ENCODE measurements at places on chromosomes 4 and X. TPM values are rescaled to one million over a fixed set of nuclear protein-coding genes. Genes with fewer than 3 reads are reported as not detected.

The PABPC5 gene
- 2.0 TPM for total RNA-seq

The EGFL6 gene
- total RNA-seq: not detected

The ITM2A gene
- total RNA-seq: 39.5 TPM

The SLC9B1 gene
- total RNA-seq: not detected

The PLAC1 gene
- not detected for total RNA-seq

The SMIM43 gene
- 0.85 TPM for total RNA-seq

The XKRX gene
- 0.05 TPM for total RNA-seq

The TKTL2 gene
- total RNA-seq: not detected

The FMR1 gene
- total RNA-seq: 33.5 TPM

The UCP1 gene
- total RNA-seq: not detected

The SSX2 gene
- not detected for total RNA-seq

The FGF2 gene
- 41.6 TPM for total RNA-seq

The HTN1 gene
- not detected for total RNA-seq

The ITIH6 gene
- total RNA-seq: not detected

The RPL9 gene
- 906 TPM for total RNA-seq

The HSFX2 gene
- 0.37 TPM for total RNA-seq

The CYLC1 gene
- not detected for total RNA-seq

The DHRSX gene
- 24.6 TPM for total RNA-seq

The SNCA gene
- total RNA-seq: 140 TPM

The ASB5 gene
- total RNA-seq: not detected

The PF4V1 gene
- total RNA-seq: 0.34 TPM

The TKTL1 gene
- not detected for total RNA-seq

The GATA1 gene
- total RNA-seq: not detected

The DOK7 gene
- 0.17 TPM for total RNA-seq

The CLDN34 gene
- total RNA-seq: not detected

The MAGEB1 gene
- total RNA-seq: not detected

The DAPP1 gene
- total RNA-seq: not detected

The PLP1 gene
- not detected for total RNA-seq

The CSN1S1 gene
- not detected for total RNA-seq

The CXCL3 gene
- total RNA-seq: 0.85 TPM

The NMU gene
- 0.23 TPM for total RNA-seq

The LRP2BP gene
- 0.34 TPM for total RNA-seq

The SLITRK4 gene
- 0.34 TPM for total RNA-seq

The SORBS2 gene
- total RNA-seq: 200 TPM

The SYN1 gene
- 0.05 TPM for total RNA-seq
